ENCODE measurements at places on chromosomes 2 and 18.
A peak's percentile ranks its signal among the peaks of the same experiment; 100 is the strongest.

- DNase-seq = no peak
Observed at GRCh38 chr2:111100087-111100764, 20.5 kb upstream of the BCL2L11 start.

- DNase-seq = no peak
Observed at GRCh38 chr2:72082021-72082601, 65.6 kb downstream of the CYP26B1 start.

DNA sequence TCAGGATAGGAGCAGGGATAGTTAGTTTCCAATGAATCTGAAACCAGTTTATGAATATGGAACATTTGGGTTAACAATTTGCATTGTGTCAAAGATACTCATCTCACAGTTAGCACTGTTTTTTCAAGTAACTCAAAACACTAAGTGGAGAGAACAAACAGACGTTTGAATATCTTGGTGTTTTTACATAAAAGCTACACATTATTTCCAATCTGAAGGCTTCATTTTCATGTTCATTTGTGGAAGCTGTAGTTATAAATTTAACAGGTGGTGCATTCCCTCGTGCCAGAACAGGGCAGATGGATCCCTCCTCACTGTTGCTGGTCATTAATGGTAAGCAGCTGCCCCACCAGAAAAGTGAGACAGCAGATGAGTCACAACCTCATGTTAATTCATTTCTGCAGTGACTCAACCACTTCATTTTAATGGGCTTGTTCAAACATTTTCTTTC lies 286.9 kb downstream of the TMX3 start:
- DNase-seq = no peak

- no peak for DNase-seq
Observed at GRCh38 chr2:1476617-1477195, 63.4 kb downstream of the TPO start.

DNA sequence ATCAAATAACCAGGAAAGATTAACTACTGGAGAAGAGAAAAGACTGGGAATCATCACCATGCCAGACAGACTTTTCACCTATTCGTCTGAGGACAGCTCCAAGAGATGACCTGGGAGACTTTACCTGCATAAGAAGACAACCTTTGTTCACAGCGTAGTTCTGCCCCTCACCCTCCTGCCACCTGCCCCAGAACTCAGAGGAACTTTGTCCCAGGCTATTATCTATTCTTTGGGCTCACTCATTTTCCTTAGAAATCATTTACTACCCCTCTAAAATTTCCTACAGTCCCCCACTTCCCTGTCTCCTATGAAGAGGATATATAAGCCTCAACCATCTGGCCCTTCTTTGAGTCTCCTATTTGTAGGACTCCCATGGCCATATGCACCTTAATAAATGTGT lies 19.3 kb upstream of the COPS8 start:
- no peak for DNase-seq

DNA sequence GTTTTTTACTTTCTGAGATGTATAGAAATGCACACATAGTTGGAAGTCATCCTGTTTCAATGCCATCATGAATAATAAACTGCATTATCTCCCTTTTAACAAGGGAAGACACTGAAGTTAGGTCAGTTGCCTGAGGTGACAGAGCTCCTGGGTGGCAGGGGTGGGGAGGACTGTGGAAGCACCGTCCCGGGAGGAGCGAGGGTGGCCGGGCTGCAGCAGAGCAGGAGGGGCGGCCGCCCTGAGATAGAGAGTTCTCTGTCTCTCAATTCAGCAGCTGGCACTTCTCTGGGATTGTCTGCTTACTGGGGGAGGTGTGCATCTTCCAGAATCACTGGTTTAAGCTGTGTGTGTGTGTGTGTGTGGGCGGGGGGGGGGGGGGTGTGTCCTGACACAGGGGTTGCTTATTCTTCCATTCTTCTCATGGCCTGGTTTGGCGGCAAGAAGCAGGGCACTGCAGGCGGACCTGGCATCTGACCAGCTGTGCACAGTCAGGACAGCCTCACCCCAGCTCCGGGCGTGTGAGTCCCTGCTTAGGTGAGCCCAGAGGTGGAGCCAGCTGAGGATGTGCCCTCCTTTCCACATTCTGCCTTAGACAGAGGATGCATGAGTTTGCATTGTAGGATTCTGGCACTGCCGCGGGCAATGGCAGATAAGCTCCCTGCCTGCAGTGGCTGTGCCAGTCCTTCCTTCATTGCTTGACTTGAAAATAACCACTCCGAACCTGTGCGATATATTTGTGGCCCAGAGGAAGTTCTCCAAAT lies 40.4 kb downstream of the VWA3B start:
- DNase-seq = no peak

GRCh38 chr2:38158378-38159118 lies 82.6 kb upstream of the CYP1B1 start:
- DNase-seq = no peak

GRCh38 chr18:2910751-2911425 lies 64.1 kb downstream of the EMILIN2 start:
- no peak for DNase-seq

- no peak for DNase-seq
Observed at GRCh38 chr18:63730773-63731172, 28.0 kb downstream of the SERPINB11 start.

GRCh38 chr2:199258291-199258690 lies 199.4 kb downstream of the SATB2 start:
- peak; percentile 35 for DNase-seq

DNA sequence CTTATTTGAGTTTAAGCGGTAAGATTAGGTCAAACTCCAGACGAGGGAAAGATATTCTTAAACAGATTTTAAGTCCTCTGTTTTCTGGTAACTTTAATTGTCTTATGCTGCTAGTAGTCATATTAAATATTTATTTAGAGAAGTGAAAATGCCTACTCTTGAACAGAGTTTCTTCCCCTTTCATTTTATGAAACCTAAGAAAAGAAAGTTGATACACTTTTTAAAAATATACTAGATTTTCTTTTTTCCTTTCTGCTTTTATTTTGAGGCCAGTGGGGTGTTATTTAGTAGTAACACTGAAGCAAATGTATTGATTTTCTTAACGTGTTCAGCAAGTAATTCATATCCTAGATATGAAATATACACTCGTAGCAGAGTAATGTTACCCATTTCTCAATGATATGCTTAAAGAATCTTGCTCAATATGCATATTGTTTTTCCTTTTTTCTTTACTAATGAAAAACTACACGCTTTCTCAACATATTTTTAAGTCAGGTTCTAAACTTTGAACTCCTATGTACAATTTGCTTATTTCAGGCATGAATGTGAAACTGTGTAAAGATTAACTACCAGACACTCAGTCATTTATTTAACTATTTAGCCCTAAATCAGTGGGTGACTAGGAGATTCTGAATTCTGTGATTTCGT lies 691 bp downstream of the KYNU start:
- no peak for DNase-seq

GRCh38 chr18:30248056-30248455 lies 794.5 kb downstream of the DSC3 start:
- no peak for DNase-seq

- DNase-seq = no peak
Observed at GRCh38 chr18:22879293-22879692, 53.8 kb upstream of the RBBP8 start.

DNA sequence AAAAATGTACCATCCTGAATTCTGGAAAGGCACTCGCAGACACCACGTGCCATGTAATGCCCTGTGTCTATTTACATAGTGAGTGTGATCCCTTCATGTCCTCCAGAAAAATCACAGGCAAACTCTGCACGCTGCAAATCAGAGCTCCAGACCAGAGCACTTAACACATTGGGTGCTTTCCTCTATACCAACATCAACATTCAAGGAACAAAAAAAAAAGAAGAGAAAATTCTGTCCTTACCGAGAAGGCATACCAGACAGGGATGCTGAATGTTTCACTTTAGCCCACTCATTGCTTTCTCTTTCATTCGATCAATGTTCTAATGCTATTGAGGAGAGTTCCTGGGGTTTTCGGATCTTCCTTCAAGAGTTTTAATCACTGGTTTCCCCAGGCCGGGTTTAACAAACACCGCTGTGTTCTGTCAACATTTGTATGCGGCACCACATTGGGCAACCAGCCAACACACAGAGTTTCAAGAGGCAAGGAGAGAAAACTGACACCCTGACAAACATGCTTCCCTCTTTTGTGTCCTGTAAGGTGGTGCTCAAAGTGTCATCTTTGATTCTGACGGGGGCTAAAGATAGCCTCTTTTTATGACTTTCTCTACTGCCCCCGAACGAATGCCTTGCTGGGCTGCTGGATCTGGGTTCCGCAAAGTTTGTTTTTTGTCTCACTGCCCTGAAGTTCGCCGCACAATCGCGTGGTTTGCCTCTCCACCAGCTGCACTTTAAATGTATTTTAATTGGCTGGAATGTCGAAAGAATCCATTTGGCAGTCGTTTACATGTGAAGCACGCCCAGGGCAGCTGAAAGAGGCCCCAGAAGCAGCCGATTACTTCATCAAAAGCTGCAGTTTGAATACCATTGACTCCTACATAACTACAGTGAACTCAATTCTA lies 106.4 kb upstream of the NCKAP5 start:
- DNase-seq = no peak

DNA sequence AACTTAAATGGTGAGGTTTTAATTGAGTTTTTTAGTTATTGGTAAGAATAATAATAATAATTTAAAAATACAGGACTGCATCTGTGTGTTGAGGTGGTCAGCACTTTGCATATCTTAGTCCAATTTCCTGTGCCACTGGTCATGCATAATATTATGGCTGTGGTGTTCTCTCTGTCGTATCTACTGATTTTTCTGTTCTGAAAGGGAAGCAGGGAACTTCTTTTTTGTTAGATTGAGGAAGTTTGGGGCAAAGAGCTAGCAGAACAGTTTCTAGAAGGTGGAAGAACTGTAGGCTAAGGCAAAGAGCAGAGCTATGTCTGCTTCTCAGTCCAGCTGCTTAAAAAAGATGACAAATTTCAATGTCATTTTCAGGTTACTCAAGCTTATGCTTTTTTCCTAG lies 74.3 kb downstream of the XRCC5 start:
- DNase-seq = no peak

DNA sequence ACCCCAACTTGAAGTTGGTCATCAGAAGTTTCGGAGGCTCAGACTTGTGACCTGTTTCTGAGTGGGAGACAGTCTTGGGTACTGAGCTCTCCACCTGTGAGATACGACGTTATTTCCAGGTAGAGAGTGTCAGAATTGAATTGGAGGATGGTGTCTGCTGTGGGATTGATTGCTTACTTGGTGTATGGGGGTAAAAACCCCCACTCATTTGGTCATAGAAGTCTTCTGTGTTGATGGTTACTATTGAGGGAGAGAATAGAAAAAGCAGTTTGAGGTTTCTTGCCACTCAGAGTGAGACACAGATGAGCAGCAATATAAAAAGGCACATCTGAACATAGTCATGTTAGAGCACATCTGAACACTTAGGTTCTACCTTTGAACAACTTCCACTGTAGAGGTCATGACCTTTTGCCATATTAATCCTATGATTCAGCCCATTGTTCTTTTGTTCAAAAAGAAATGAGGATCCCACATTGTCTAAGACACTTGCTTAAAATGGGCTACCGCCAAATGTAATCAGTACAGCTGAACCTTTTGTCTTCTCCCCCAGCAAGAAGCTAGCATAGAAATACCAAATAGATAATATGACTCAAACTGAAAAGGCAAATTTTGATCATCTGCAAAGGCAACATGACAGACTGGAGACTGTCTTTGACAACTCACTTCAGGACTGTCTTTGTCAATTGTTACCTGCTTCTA lies 73.3 kb downstream of the NAB1 start:
- DNase-seq = no peak

GRCh38 chr2:76163860-76164259 lies 453.1 kb upstream of the GCFC2 start:
- no peak for DNase-seq

DNA sequence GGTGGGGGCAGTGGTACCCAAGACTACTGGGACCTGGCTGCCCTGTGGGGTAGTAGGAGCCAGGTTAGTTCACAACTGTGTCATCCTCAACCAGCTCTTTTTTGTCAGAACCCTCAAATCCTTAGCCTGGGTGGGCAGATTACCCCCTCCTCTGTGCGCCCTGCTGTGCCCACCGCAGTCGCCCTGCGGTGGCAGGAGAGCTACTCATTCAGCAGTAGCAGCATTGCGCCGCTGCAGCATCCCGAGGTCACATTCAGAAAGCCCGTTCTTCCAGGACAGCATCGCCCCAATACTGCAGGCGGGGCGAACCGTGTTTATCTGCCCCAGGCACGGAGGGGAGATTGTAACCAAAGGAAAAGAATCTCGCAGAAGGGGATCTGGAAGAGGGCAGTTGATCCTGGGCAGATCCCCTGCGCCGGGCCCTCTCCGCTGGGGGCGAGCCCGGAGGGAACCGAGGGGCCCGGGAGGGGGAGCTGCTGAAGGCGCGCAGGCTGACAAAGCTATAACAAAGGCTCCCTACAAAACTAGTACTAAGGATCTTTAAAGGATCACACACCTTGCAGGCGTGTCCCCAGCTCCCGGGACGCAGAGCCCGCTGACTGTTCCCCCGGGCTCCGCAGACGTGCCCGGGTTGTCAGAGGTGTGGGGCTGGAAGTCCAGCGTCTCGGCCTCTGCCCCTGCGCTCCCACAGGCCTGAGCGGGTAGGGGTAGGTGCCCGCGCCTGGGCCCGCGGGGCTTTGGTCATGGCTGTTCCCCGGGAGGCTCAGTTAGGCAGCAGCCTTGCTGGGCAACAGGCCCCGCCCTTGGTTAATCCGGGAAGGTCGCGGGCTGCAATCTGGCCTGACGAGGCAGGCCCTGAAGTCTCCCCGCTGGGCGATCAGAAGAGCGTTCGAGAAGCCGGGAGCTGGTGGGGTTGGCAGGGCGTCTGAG lies 13.2 kb downstream of the POU3F3 start:
- no peak for DNase-seq

DNA sequence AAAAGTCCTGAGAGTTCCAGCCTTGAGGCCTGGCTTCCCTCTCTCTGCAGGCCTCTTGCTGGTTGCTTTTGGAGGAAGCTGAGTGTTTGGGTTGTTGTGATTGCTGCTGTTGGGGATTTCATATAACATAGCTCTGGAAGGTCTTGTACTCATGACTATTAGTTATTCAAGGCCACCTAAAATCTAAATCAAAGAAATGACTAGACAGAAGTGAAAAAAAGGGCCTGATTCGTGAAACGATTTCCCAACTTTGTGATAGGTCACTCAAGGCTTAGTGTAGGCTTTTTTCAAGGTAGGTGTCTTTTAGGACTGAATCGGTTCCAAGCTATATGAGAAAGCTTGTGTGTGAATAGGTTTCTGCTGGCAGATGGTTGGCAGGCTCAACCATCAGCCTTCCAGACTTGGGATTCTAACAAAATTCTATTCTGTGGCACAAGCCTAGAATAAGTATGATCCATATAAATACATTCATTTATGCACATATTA lies 164.4 kb downstream of the FMNL2 start:
- no peak for DNase-seq

Measured in Kasumi-1 (cell line).